Stimulated activated CD4-positive, alpha-beta T cell treated with anti-CD3 and anti-CD28 coated beads, TNF-alpha, amount 100 ng/mL, for 4 hours (primary cell): ENCODE measurements at places on chromosomes 4 and X.

DNA sequence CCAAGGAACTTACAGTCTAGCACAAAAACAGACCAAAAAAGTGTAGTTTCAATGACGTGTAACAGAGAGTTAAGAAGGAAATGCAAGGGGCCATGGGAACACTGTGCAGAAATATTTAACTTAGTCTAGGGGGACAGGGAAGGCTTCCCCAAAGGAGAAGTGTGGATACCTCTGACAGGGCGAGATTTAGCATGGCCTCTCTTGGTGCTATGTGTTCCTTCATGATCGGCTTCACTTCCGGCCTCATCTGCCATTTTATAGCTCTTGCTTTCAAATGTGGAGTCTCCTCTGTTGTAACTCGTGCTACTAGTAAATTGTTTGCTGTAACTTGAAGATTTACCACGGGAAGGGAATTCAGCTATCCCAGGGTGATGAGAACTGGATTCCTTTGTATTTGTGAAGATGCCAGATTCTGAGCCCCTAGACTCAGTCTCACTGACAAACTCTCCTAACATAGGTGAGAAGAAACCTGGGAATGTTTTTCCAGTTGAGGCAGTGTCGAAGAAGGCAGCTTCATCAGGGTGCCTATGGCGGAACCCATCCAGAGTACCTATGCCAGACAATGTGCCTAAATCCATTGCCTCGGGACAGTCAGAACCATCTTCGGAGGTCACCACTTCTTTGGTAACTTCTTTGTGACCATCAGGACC lies 5.0 kb downstream of the FGA start:
- no peak for DNase-seq

GRCh38 chr4:183905593-183906488 lies 734 bp downstream of the STOX2 start:
- DNase-seq, result no peak

- DNase-seq, result no peak
Measured at GRCh38 chr4:3829211-3829955, 63.2 kb downstream of the ADRA2C start.

DNA sequence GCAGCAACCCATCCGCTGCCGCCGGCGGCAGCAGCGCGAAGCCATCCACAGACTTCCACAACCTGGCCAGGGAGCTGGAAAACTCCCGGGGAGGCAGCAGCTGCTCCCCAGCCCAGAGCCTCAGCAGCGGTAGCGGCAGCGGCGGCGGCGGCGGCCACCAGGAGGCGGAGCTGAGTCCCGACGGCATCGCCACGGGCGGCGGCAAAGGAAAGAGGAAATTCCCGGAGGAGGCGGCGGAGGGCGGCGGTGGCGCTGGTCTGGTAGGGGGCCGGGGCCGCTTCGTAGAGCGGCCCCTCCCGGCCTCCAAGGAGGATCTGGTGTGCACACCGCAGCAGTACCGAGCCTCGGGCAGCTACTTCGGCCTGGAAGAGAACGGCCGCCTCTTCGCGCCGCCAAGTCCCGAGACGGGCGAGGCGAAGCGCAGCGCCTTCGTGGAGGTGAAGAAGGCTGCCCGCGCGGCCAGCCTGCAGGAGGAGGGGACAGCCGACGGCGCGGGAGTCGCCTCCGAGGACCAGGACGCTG lies 4.9 kb downstream of the PRDM8 start:
- DNase-seq, result peak; percentile 65

DNA sequence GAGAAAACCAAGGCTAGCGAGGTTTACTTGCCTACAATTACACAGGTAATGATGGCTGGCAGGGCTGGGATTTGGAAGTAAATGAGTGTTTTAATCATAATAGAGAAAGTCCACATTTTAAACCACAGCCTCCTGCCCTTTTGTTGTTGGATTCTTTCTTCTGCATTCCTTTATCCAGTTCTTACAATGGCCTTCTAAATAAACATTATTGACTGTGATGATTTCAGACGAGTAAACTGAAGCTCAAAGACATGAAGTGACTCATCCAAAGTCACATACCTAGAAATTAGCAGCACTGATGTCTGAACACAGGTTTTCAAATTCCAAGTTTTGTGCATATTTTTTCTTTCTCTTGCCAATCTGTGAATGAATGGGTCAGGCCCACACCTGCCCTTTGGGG lies 51.2 kb upstream of the C1QTNF7 start:
- DNase-seq, result no peak

GRCh38 chrX:13386636-13387035 lies 66.8 kb upstream of the ATXN3L start:
- no peak for DNase-seq
